DMS79 treated with DMSO at 0.1 percent for 48 hours (cell line): ENCODE measurements at places on chromosomes 1 and 21.

- peak; percentile 11 for DNase-seq
Observed at GRCh38 chr1:17162941-17163340, 42.0 kb upstream of the PADI1 start.

DNA sequence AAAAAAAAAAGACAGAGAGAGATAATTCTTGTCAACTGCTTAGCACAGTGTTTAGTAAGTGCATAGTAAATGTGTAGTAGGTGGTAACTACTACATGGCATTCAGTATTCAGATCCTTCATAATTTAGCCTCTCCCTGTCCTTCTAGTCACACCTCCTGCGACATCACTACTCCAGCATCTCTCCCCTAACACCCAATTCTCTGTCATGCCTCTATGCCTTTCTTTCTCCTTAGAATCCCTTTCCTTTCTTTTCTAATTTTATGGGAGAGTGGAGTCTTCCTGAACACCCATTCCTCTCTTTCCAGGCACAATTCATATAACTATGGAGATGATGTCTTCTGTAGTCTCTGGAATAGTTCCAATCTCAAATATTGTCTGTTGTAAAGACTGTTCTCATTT lies 3.9 kb upstream of the VPS72 start:
- no peak for DNase-seq

- no peak for DNase-seq
Observed at GRCh38 chr1:151553659-151554058, 13.6 kb downstream of the TUFT1 start.

DNA sequence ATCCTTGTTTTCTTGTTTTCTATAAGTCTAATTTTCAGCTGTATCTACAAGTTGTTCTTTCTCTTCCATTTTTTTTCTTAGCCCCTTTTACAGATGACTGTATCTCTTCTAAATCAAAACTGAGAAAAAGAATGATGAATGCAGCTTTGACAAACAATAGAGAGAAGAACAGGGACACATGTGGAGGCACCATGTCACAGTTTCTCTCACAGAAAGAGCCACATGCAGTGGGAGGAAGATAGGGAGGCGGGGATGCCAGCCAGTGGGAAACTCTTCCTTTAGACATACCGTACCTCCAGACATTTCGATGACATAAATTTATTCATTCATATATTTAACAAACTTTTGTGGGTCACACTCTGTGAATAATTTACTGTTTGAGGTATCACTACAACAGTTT lies 45.5 kb downstream of the NME7 start:
- no peak for DNase-seq

DNA sequence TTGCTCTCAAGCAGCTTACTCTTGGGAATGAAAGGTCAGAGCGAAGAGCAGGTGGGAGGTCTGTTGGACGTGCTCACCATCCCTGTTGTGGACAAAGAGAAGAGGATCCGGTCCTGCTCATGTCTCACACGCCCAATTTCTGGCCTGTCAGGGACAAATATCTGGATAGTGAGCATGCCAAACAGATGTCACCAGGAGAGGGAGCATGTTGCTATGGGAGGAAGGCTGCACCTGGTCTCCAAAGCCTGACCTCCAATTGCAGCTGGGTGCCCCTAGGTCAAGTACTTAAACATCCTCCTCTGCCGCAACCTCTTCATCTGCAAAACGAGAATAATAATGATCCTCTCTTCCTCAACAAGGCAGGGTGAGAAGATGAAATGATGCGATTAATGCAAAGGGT lies 53.4 kb downstream of the DMRTA2 start:
- DNase-seq: no peak

DNA sequence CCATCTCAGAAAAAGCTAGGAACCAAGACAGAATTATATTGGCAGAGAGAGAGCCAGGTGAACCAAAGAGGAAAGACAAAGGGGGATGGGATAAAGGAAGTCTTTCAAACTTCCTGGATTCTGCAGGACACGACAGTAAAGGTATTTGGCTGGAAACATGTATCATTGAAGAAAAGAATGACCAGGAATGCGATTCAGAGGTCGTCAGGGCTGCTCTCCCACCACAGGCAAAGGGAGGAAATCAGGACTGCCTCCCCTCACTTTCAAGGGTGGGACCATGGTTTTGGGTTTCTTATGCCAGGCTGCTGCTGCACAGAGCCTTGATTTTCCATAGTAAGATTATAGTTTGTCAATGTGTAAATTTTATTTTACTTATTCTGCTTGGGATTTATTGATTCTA lies 848.8 kb downstream of the BRINP3 start:
- DNase-seq: no peak

- no peak for DNase-seq
Observed at GRCh38 chr21:40829791-40830190, 17.2 kb downstream of the DSCAM start.

DNA sequence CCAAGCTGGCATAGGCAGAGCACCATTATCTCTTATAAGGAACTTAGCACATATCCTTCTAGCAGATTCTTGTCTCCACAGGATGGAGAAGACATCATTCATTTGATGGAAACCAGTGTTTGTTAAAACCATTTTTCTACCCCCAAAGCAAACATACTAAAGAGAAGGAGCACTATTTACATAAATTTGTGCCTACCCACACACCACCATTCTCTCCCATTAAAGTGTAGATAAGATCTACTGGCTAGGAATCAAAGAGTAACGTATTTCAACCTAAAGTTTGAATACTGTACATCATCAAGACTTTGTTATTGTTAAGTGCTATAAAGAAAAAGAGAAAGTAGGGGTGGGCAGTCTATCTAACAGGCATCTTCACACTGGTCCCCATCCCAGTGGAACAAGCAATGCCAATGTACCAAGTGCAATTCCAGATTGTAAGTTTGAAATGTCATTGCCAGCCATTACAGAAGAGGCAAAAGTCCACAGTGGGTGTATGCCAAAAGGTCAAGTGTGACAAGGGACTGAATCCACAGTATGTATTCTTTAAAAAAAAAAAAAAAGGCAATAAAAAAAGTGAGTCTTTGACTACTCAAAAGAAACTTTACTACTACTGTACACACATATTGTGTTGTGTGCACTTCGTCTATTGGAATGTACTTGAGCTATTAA lies 18.8 kb downstream of the CCSAP start:
- DNase-seq: no peak

GRCh38 chr21:41648591-41649031 lies 118.2 kb downstream of the RIPK4 start:
- DNase-seq: no peak

- no peak for DNase-seq
Observed at GRCh38 chr1:150321826-150322166, 463 bp downstream of the PRPF3 start.

DNA sequence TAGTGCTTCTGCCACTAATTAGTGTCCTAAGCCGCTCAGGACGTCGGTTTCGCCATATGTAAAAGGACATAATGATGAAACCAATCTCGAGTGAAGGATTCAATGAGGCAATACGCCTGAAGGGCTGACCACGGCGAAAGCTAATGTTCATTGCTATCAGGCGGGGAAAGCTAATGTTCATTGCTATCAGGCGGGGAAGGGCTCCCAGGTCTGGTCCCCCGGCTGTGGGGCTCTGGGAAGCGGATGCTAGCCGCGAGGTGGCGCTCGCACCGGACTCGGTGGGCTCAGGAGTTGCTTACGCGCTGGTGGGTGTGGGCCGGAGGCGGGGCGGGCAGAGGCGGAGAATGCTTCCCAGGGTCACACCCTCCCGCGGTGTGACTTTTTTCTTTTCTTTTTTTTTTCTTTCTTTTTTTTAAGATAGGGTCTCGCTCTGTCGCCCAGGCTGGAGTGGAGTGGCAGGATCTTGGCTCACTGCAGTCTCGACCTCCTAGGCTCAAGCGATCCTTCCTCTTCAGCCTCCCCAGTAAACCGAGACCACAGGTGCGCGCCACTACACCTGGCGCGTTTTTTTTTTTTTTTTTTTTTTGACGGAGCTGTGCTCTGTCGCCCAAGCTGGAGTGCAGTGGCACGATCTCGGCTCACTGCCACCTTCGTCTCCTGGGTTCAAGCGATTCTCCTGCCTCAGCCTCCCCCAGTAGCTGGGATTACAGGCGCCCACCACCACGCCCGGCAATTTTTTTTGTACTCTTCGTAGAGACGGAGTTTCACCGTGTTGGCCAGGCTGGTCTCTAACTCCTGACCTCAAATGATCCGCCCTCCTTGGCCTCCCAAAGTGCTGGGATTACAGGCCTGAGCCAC lies 1.1 kb upstream of the PEAR1 start:
- peak; percentile 77 for DNase-seq

DNA sequence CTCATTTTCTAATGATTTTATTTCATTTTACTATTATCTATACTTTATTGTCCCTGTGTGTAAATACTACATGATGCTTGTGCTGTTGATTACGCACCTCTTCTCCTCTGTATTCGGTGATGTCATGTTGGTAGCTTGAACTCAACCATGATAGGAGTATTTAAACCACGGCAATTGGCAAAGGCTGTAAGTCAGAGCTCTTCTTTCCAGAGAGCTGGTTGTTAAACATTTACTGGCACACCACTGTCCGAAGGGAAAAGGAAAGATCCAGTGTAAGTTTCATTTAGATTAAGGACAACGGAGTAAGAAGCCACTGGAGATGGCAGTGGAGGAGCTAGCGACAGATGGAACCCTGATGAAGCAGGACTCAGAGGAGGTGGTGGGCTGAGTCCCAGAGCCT lies 93.4 kb upstream of the KCNE2 start:
- no peak for DNase-seq

DNA sequence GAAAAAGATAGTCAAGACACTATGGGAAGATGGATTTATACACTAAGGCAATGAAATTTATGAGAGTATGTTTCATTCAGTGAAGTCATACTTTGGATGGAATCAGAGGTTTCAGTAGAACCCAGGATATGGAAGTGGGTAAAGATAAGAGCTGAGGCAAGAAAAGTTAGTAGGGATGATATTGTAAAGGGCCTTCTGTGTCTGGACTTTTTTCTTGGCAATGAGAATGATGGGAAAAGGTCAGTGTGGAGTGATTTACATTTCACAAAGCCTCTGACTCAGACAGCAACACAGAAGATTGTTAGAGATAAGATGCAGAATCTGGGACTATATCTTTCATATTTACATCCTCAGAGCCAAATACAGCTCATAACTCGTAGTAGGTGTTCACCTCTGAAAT lies 32.1 kb downstream of the SH3BGR start:
- DNase-seq: no peak

- DNase-seq: no peak
Observed at GRCh38 chr21:28239340-28239739, 753.3 kb downstream of the LTN1 start.

GRCh38 chr1:7902478-7903085 lies 38.1 kb downstream of the TNFRSF9 start:
- peak; percentile 89 for DNase-seq

DNA sequence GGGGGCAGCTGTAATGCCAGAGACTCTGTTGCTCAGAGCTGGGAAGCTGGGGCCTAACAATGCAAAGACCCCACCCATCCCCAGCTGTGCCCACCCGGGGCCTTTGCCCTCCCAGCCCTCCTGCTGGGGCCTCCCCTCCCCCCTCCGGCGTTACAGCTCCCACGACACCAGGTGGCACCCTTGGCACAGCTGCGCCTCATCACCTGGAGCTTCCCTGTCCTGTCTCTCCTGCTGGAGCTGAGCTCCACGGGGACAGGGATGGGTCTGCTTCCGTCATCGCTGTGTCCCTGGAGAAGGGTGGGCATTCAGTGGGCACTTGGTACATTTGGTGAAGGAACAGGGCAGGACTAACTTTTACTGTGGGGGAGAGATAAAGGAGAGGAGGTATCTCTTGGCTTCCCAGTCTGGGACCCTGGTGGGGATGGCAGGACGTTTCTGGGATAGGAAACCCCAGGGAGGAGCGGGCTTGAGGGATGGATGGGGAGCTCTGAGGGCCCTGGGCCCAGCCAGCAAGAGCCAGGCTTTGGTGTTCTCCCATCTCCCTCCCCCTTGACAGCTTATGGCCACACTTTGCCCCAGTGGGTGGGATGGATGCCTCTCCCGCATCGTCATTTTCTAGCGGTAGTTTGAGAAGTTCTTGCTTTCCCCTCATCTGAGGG lies 453.2 kb downstream of the PTPRU start:
- no peak for DNase-seq

DNA sequence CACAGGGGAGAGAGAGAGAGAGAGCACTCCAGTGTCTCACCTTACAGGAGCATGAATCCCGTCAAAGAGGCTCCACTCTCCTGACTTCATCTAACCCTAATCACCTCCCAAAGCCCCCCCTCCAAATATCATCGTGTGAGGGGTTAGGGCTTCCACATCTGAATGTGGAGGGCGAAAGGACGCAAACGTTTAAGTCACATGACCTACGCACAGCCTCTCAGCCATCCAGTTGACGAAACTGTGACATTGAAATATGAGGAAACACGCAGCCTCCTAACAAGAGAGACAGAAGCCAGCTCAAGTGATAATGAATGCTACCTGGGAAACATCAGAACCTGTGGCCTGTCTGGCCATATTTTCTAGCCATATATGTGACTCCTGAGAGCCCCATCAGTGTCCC lies 63.7 kb downstream of the MATN1 start:
- no peak for DNase-seq

DNA sequence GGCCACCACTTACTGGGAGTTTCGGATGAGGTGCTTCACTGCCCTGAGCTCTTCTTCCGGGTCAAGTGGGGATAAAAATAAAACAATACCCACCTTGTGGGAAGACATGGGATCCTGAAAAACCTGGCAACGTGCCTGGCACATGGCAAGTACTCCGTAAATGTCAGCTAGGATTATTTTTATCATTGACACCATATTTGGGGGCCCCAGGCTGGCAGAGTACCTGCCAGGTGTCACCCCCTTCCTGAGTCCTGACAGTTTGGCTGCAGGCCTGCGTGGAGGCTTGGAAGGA lies 9.2 kb upstream of the EPHA2 start:
- DNase-seq: no peak

- DNase-seq: no peak
Observed at GRCh38 chr1:227903614-227904501, 43.9 kb downstream of the WNT9A start.

GRCh38 chr1:160112357-160112756 lies 3.2 kb upstream of the ATP1A2 start:
- DNase-seq: no peak

- no peak for DNase-seq
Observed at GRCh38 chr1:43232074-43232473, 37.7 kb upstream of the TMEM125 start.

- no peak for DNase-seq
Observed at GRCh38 chr1:194870860-194871259, 1684.4 kb upstream of the B3GALT2 start.

DNA sequence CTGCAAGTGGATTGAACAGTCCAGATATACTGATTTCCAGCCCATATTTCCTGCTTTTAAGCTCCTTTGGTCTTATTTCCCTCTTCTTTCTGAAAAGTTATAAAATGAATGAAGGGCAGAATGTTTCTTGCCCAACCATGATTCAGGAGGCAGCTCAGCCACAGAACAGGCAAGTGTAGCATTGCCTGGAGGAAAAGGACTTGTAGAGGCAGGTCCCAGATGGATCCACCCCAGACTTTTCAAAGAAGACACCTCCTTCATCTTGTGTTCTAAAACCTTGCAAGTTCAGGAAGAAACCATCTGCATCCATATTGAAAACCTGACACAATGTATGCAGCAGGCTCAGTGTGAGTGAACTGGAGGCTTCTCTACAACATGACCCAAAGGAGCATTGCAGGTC lies at the start of gene CLCA2:
Gene CLCA2, plus strand, starts transcription at position 299 of the 400 bp plus-strand sequence. Its CDS starts 77 bp downstream, at position 376.
- no peak for DNase-seq
